ENCODE measurements at places on chromosomes 12 and 14. TPM values are rescaled to one million over a fixed set of nuclear protein-coding genes. Genes with fewer than 3 reads are reported as not detected.

The ACACB gene
- 15.9 TPM for total RNA-seq

The GXYLT1 gene
- total RNA-seq, result 11.2 TPM

The ENO2 gene
- total RNA-seq, result 32.0 TPM

The SSTR1 gene
- 0.02 TPM for total RNA-seq

The PZP gene
- total RNA-seq, result not detected

The CTDSP2 gene
- total RNA-seq, result 49.3 TPM

The MUCL1 gene
- not detected for total RNA-seq

The VDR gene
- total RNA-seq, result 3.5 TPM

The TCL1B gene
- not detected for total RNA-seq

The KLRF1 gene
- total RNA-seq, result not detected

The C1S gene
- 73.4 TPM for total RNA-seq

The GPR162 gene
- 0.41 TPM for total RNA-seq

The LRRK2 gene
- 1.5 TPM for total RNA-seq

The BATF gene
- total RNA-seq, result not detected

The CD163 gene
- total RNA-seq, result 0.06 TPM

The CARMIL3 gene
- total RNA-seq, result 0.48 TPM

The LRRIQ1 gene
- 0.49 TPM for total RNA-seq

The GYS2 gene
- total RNA-seq, result not detected

The CLEC4A gene
- not detected for total RNA-seq

The ATF7IP gene
- 4.1 TPM for total RNA-seq

The TMEM253 gene
- total RNA-seq, result 0.88 TPM

The PUS7L gene
- 3.5 TPM for total RNA-seq

The ERP27 gene
- not detected for total RNA-seq

The NKX2-8 gene
- total RNA-seq, result 3.4 TPM

The ADAM21 gene
- total RNA-seq, result not detected

The MDM2 gene
- total RNA-seq, result 65.9 TPM

The SLCO1B1 gene
- total RNA-seq, result 0.28 TPM

The SMCO2 gene
- not detected for total RNA-seq

The KLRC2 gene
- total RNA-seq, result 1.3 TPM

The FAM90A1 gene
- 0.16 TPM for total RNA-seq

The CEP128 gene
- total RNA-seq, result 4.8 TPM

The DNAJC22 gene
- 22.4 TPM for total RNA-seq

The COCH gene
- 21.2 TPM for total RNA-seq

The RERG gene
- 0.26 TPM for total RNA-seq

The OTOGL gene
- not detected for total RNA-seq

The CLEC6A gene
- not detected for total RNA-seq

The LTBR gene
- 244 TPM for total RNA-seq

The SLC7A8 gene
- 1.9 TPM for total RNA-seq

The ARL1 gene
- 59.1 TPM for total RNA-seq

The SRRM4 gene
- not detected for total RNA-seq

The SERPINA5 gene
- 0.11 TPM for total RNA-seq

The RIMBP2 gene
- total RNA-seq, result 0.06 TPM

The KRT83 gene
- total RNA-seq, result 5.3 TPM

The CD69 gene
- total RNA-seq, result not detected

The AVPR1A gene
- total RNA-seq, result 0.07 TPM

The KRT6C gene
- total RNA-seq, result not detected

The FGF6 gene
- not detected for total RNA-seq

The AEBP2 gene
- 19.0 TPM for total RNA-seq

The OR2AP1 gene
- not detected for total RNA-seq

The FAM181A gene
- not detected for total RNA-seq

The LRFN5 gene
- total RNA-seq, result not detected

The GLT8D2 gene
- 0.23 TPM for total RNA-seq

The IL23A gene
- total RNA-seq, result 0.34 TPM

The ADAMTS20 gene
- not detected for total RNA-seq

Measured in A549 treated with AZD2906 at 1 μM for 4 hours (cell line).